ENCODE measurements at places on chromosomes 12 and 14.

DNA sequence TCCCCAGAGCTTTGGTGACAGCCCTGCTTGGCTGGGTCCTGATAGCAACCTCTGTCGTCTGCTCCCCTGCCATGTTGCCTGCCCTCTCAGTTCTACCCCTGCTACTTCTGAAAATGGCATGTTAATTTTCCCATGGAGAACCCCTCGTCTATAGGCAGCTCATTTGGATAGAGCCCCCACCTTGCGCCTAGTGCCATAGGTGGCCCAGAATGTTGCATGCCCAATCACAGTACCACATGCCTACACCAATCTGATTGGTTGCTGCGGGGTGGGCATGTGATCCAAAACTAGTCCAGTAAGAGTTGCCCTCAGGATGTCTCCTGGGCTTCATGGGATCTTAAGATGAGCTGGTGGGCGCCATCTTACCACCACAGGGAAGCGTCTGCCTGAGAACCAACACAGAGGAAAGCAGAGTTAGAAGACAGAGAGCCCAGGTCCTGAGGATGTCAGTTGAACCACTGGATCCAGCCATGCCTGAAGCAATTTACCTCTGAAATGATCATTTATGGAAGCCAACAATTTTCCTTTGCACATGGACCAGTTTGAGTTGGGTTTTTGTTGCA, 85.7 kb downstream of the PAPOLA start:
- no peak for DNase-seq

- peak; percentile 37 for DNase-seq
Observed at GRCh38 chr14:51738754-51739153, 87.0 kb downstream of the FRMD6 start.

- no peak for DNase-seq
Observed at GRCh38 chr12:89856431-89856830, 147.8 kb upstream of the ATP2B1 start.

DNA sequence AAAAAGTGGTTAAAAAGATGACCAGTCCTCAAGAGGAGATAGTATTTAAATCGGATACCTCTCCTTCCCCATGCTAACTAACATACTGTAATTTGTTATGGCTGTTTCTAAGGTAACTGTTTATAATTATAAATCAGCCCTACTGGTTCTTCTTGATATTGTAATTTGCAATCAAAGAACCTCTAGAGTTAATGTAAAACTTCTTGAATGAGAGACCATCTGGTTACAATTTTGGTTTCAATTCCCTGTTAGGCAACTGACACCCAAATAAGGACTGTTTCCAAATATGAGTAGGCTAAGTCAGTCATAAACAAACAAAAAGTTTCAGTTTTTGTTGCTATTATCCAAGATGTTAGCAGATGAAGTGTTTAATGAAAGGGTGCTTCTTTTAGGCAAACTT, 120.2 kb upstream of the DNM1L start:
- no peak for DNase-seq

- DNase-seq = no peak
Observed at GRCh38 chr12:128872303-128872702, 19.0 kb downstream of the GLT1D1 start.

DNA sequence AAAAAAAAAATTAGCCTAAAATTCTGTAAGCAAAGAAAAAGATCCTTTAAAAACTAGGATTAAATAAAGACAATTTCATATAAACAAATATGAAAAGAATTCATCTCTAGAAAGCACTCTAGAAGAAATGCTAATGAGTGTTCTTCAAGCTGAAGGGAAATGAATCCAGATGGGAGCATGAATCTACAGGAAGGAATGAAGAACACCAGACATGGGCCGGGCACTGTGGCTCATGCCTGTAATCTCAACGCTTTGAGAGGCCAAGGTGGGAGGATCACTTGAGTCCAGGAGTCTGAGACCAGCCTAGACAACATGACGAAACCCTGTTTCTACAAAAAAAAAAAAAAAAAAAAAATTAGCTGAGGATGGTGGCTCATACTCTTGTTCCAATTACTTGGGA, 297.2 kb downstream of the FBXL14 start:
- DNase-seq = no peak

GRCh38 chr14:42185718-42186117, 579.0 kb downstream of the LRFN5 start:
- no peak for DNase-seq

DNA sequence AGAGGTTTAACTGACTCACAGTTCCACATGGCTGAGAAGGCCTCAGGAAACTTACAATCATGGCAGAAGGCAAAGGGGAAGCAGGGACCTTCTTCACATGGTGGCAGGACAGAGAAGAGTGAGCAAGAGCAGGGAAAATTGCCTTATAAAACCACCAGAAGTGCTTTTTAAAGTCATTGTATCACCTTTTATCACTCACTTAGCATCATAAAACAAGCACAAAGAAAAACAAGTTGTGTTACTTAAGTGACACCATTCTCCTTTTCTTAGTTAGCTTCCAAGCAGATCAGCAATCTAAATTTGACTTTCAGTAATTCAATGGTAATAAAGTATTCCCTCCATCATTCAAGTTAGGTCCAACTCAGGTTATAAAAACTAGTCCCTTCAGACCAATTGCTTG, 28.5 kb downstream of the OSBPL8 start:
- DNase-seq = no peak

DNA sequence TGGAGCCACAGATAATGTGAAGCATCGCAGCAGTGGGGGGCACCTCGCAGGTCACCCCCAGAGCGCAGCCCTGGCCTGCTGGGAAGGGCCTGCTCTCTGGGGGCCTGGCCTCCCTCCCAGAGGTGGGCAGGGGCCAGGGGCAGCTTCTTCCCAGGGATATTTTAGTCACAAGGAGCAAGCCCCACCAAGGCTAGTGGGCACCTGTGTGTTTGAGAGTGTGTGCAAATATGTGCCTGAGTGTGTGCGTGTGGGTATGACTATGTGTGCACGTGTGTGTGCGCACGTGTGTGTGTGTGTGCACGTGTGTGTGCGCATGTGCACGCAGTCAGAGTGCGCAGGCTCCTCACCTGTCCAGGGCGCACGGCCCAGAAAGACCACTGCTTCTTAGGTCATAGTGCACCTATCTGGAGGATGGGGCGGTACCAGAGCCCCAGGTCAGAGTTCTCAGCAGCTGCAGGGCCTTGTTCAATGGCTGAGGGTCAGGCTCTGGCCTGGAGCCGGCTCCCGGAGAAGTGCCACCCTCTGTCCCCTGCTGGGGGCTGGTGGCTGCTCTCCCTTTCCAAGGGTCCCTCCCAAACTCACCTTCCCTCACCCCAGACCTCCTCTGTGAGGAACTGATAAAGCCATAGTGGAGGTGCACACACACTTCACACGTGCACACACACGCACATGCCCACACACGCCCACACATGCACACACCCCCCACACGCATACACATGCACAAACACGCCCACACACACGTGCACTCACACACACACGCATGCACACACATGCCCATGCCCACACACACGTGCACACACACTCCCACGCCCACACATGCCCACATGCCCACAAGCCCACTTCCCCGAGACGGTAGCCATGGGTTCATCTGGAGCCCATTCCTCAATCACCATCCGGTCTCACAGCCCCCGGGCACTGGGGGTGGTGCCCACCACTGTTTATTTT, 128.5 kb downstream of the KIF26A start:
- no peak for DNase-seq

DNA sequence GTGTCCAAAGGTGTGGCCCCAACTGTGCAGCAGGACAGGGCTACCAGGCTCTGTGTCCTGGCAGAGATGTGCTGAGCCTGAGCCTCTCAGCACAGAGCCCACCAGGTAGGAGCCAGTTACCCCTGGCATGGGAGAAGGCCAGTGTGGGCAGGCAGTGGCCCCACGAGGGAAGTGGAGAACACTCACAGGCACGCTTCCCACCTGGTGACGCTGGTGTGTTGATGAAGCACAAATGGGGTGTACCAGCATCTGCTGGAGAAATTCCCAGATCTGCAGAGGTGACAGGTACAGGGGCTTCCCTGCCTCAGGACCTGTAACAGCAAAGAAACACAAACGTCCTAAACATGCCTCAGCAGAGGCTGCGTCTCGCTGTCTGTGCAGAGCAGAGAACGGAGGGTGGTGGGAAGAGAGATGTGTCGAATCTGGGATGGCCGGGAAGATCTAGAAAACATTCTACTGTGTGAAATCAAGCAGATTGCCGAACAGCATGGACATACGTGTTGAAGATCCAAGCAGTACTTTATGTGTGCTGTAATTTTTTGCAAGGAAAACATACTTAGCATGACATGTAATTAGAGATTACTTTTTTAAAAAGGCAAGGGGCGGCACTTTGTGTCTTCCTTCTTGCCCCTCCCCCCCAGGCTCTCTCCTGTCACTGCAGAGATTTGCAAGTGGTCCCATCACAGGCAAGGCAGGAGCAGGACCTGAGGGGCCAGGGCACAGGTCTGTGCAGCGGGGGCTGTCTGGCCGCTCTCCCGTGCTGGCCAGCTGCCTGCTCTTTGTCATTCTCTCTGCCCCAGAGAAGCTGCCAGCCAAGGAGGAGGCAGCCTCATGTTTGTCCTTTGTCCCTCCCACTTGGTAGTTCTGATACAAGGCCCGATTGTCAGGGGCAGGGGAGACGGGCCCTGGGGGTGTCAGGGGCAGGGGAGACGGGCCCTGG, 17.3 kb downstream of the HIP1R start:
- no peak for DNase-seq

DNA sequence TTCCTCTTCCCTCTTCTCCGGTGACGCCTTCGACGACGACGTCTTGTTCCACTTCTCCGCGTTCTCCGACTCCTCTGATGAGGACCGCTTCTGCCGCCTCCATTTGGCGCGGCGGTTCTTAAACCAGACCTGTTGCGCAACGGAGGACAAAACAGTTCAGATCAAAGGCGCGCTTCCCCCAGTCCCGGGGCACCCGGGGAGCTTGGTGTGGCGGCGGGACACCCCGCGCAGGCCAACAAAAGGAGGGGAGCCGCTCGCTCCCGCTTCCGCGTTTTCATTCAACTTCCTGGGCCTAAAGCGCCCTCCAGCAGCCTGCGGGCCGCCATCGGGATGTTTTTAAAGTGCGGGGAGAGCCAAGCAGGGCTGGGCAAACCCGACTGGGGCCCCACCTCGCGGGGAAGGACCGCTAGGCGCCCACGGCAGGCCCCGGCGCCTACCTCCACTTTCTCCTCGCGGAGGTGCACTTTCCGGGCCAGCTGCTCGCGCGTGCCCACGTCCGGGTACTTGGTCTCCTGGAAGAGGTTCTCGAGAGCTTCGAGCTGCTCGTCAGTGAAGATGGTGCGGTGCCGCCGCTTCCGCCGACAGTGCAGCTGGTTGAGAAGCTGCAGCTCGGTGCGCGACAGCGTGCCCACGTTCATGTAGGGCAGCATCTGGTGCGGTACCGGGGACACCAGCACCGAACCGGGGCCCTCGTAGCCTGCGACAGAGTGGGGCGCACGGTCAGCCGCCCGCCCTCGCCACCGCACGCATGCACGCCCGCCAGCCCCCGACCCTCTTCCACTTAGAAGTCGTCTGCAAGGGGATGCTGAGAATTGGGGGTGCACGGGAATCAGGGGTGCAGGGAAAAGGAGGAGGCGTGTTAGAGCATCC, 1.2 kb downstream of the GSC start:
- peak; percentile 26 for DNase-seq

DNA sequence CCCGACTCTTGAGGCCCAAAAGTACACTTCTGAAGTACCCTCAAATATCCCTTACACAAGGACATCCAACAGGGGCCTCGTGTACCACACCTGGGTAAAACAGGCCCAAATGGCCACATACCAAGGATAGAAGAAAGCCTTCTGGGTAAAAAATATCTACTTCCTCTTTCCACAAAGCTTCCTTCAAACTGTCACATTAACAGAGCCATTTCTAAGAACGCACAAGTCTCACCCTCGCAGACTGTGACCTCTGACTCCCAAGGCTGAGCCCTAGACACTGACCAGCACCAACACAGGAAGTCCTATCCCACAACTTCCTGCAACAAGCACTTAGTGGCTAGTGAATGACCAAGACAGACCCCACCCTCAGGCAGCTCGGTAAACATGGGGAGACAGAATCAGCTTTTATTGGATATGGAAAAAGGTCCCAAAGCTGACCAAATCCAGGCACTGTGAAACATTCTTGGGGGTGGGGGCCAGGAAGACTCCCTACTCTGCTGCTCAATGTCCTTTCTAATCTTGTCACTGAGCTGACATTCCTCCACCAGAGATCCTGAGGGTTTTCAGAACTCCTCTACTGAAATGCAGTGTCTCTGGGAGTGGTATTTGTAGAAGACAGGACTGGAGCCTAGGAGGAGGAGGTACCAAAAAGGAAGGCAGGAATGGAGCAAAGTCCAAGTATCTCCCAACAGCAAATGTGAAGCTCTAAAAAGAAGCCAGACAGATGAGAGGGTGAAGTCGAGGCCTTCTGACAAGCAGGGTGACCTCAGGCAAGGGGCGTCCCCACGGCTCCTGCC, 15.9 kb downstream of the KCTD10 start:
- DNase-seq = no peak

DNA sequence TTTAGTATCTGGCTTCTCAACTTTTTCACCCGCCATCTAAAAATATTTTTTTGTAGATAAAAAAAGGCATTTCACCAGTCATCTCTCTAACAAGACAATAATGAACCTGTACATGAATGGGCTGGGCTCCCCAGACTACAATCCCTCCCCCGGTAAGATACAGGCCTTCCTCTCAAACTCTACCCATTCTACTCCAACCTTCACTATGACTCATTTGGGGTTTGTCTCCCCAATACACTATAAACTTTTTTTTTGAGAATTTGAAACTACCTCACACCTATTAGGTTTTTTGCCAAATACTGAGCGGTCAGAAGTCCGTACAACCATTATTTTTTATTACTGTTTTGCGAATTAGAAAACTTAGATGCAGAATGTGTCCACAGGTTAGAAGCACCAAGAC, 784 bp downstream of the RPL6 start:
- no peak for DNase-seq

DNA sequence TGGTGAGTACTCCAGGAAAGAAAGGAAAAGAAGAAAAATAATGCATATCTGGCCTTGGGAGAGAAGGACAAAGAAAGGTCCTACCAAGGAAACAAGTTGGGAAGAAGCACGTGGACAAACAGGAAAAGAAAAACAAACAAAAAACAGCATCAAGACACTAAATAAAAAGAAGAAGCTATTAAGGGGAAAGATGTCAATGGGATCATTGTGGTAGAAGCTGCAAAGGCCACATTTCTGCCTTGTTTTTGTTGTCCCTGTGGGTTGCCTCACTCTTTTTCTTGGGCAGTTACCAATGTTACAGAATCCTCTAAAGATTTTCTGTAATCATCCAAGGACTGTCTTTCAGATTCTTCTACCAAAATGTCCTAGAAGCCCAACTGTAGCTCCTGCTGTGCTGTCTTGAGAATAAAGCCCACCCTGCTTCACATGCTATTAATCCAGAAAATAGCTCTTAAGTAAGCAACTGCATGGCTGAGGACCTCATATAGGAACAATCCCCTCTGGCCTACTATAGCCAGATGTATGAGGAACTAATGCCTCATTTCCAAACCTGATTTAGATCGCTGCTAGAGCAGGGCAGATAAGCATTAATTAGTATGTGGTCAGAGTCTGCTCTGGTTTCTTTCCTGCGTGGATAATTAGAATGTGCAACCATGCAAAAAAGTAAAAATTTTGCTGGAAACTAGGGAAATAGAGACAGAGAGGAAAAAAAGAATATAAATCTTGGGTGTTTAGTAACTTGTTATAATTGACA, 10.2 kb upstream of the CPNE8 start:
- peak; percentile 82 for DNase-seq

- peak; percentile 25 for DNase-seq
Observed at GRCh38 chr12:20656600-20656999, 38.5 kb upstream of the SLCO1C1 start.

GRCh38 chr14:96224480-96225096, 19.9 kb downstream of the BDKRB2 start:
- DNase-seq = no peak

Measured in NCI-H82 (cell line).